ENCODE measurements at places on chromosomes 12 and 14. TPM values are rescaled to one million over a fixed set of nuclear protein-coding genes. Genes with fewer than 3 reads are reported as not detected.

NEUROD4 gene
- total RNA-seq = not detected

PDZRN4 gene
- 98.1 TPM for total RNA-seq

TDRD9 gene
- total RNA-seq = 0.68 TPM

SPIC gene
- total RNA-seq = not detected

STAT2 gene
- 160 TPM for total RNA-seq

DPPA3 gene
- total RNA-seq = not detected

PTPN6 gene
- total RNA-seq = 13.6 TPM

RD3L gene
- total RNA-seq = not detected

MYBPC1 gene
- 0.16 TPM for total RNA-seq

FOXN4 gene
- 0.41 TPM for total RNA-seq

GPR132 gene
- total RNA-seq = 1.9 TPM

DNAH10 gene
- under 0.01 TPM for total RNA-seq

MMP17 gene
- total RNA-seq = 2.7 TPM

AQP2 gene
- not detected for total RNA-seq

SLC7A8 gene
- total RNA-seq = 19.7 TPM

NFATC4 gene
- total RNA-seq = 58.1 TPM

SLC17A8 gene
- not detected for total RNA-seq

KMT2D gene
- total RNA-seq = 52.9 TPM

DTX3 gene
- 52.8 TPM for total RNA-seq

ACOT4 gene
- 0.33 TPM for total RNA-seq

GZMH gene
- 2.5 TPM for total RNA-seq

BAG5 gene
- total RNA-seq = 18.6 TPM

FAM222A gene
- 1.2 TPM for total RNA-seq

HPD gene
- total RNA-seq = 2.8 TPM

PNP gene
- 8.6 TPM for total RNA-seq

KLHL33 gene
- total RNA-seq = 1.4 TPM

NELL2 gene
- 3.1 TPM for total RNA-seq

DRAM1 gene
- 13.3 TPM for total RNA-seq

GPR84 gene
- total RNA-seq = 0.54 TPM

LPAR5 gene
- 1.5 TPM for total RNA-seq

BHLHE41 gene
- total RNA-seq = 6.3 TPM

KRT3 gene
- not detected for total RNA-seq

NINJ2 gene
- total RNA-seq = 2.0 TPM

AICDA gene
- not detected for total RNA-seq

PRPF39 gene
- total RNA-seq = 28.6 TPM
